ENCODE measurements at places on chromosomes 1 and 21. TPM values are rescaled to one million over a fixed set of nuclear protein-coding genes. Genes with fewer than 3 reads are reported as not detected.

DNA sequence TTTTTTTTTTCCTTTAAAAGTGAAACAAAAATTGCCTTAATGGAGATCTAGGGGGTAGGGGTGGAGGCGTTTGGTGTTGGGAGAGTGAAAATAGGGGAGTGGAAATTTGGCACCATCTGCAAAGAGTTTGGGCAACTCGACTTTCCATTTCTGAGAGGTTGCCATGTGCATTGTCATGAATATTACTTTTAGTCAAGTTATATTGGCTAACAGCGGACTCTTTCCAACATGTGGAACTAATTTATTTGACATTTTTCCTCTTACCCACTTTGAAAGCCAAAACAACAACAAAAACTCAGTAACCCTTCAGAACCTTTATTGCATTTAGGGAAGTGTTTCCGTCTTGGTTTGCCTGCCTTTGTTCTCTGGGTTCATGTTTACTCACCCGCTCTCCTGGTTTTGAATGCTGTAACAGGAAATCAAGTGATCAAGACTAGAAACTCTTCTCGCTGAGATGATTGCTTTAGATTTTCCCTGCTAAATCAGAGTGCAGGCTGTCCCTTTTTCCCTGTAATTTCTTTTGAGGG lies 70.4 kb downstream of the CACHD1 start:
- H3K27ac ChIP-seq = peak overlapping the region; percentile 5
- H3K36me3 ChIP-seq = no peaks in the 10 kb centered on the region
- peak overlapping the region; percentile 35 for H3K4me3 ChIP-seq
- H3K4me1 ChIP-seq = peaks cover 14% of the 10 kb centered on the region
- no peaks in the 10 kb centered on the region for H3K27me3 ChIP-seq

TXNIP gene
- total RNA-seq = 887 TPM

GRCh38 chr1:41293779-41294178 lies 51.7 kb upstream of the SCMH1 start:
- H3K27me3 ChIP-seq = no peaks in the 10 kb centered on the region
- H3K4me3 ChIP-seq = no peak overlapping the region
- no peaks in the 10 kb centered on the region for H3K36me3 ChIP-seq
- no peaks in the 10 kb centered on the region for H3K4me1 ChIP-seq
- no peak for DNase-seq

FAM151A gene
- not detected for total RNA-seq

GRCh38 chr21:42563261-42563660 lies 49.6 kb downstream of the SLC37A1 start:
- no peak overlapping the region for H3K27ac ChIP-seq
- H3K27me3 ChIP-seq = no peaks in the 10 kb centered on the region
- no peak for DNase-seq
- H3K4me3 ChIP-seq = no peak overlapping the region
- peaks cover 92% of the 10 kb centered on the region for H3K36me3 ChIP-seq
- no peaks in the 10 kb centered on the region for H3K4me1 ChIP-seq

MROH7 gene
- total RNA-seq = 7.0 TPM

DNA sequence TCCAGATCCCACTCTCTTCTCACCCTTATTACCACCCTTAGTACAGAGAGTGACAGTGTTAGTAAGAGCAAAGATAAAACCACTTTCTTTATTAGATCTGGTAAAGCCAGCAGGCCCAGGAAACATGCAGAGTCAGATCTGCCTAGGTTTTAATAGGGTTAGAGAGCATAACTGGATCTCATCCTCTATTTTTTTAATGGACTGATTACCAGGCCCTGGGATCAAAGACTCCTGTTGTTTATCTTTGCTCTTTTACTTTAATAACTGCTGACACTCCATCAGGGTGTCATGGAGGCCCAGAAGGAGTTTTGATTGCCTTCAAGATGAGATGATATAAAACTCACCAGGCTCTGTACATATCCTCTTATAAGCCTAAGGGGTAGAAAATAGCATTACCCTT lies 45.3 kb upstream of the RGS5 start:
- no peaks in the 10 kb centered on the region for H3K36me3 ChIP-seq
- no peak overlapping the region for H3K4me3 ChIP-seq
- no peaks in the 10 kb centered on the region for H3K27me3 ChIP-seq
- H3K4me1 ChIP-seq = no peaks in the 10 kb centered on the region

GRCh38 chr1:94463765-94464330 lies 45.7 kb downstream of the ABCD3 start:
- no peak for DNase-seq
- H3K36me3 ChIP-seq = no peaks in the 10 kb centered on the region
- H3K4me1 ChIP-seq = no peaks in the 10 kb centered on the region
- no peak overlapping the region for H3K4me3 ChIP-seq
- no peaks in the 10 kb centered on the region for H3K27me3 ChIP-seq

- H3K27ac ChIP-seq = no peak overlapping the region
- H3K27me3 ChIP-seq = no peaks in the 10 kb centered on the region
- no peaks in the 10 kb centered on the region for H3K4me1 ChIP-seq
- no peak for DNase-seq
- H3K4me3 ChIP-seq = no peak overlapping the region
- H3K36me3 ChIP-seq = no peaks in the 10 kb centered on the region
Measured at GRCh38 chr1:87450615-87451209, 122.0 kb downstream of the LMO4 start.

GRCh38 chr1:92117526-92117925 lies 37.4 kb downstream of the BTBD8 start:
- no peak for DNase-seq
- H3K4me3 ChIP-seq = no peak overlapping the region
- H3K27me3 ChIP-seq = no peaks in the 10 kb centered on the region
- H3K27ac ChIP-seq = no peak overlapping the region

- H3K27ac ChIP-seq = no peak overlapping the region
- no peak overlapping the region for H3K4me3 ChIP-seq
- no peak for DNase-seq
- no peaks in the 10 kb centered on the region for H3K36me3 ChIP-seq
- no peaks in the 10 kb centered on the region for H3K27me3 ChIP-seq
Measured at GRCh38 chr1:7615138-7615537, 156.0 kb upstream of the VAMP3 start.

DNA sequence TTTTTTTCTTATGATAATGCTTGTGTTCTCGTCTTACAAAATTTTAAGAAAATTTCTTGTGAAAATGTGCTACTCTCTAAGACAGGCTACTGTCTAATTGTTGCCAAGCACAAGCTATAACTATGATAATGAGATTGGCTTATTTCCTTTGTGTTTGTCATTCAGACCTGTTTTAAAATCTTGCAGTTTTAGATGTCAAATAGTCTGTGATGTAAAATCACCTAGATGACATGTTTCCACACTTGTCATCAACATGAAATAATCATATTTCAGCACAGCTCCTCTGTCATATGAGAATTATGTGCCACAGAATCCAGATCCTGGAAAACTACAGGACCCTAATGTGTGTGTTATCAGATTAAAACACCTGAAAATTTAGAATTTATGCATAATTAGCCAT lies 539.7 kb downstream of the USP25 start:
- H3K36me3 ChIP-seq = no peaks in the 10 kb centered on the region
- no peak overlapping the region for H3K27ac ChIP-seq
- H3K4me3 ChIP-seq = no peak overlapping the region
- no peak for DNase-seq

SLFNL1 gene
- 0.23 TPM for total RNA-seq

DNA sequence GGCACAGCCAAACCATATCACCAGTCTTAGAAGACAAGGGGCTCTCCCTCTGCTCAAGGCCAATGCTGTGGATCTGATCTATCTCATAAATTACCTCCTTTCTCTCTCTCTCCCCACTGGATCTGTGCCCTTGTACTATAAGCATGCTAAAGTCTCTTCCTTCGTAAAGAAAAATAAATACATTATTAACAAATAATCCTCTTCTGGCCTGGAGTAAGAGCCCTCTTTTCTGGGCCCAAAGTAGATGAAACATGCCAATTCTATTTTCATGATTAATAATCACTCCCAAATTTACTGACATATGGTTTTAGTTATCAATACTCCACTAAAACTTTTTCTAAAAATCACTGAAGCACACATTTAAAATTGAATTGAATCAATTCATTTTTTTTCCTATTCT lies 889.7 kb downstream of the ADGRL2 start:
- no peaks in the 10 kb centered on the region for H3K27me3 ChIP-seq
- H3K36me3 ChIP-seq = no peaks in the 10 kb centered on the region
- no peak for DNase-seq
- no peak overlapping the region for H3K27ac ChIP-seq
- H3K4me1 ChIP-seq = no peaks in the 10 kb centered on the region
- no peak overlapping the region for H3K4me3 ChIP-seq

Data from psoas muscle (tissue), 8 donors.